ENCODE measurements at places on chromosomes 2 and 18.

- DNase-seq, result no peak
These were observed 39.1 kb upstream of the B3GNT7 start for GRCh38 chr2:231356466-231356844.

DNA sequence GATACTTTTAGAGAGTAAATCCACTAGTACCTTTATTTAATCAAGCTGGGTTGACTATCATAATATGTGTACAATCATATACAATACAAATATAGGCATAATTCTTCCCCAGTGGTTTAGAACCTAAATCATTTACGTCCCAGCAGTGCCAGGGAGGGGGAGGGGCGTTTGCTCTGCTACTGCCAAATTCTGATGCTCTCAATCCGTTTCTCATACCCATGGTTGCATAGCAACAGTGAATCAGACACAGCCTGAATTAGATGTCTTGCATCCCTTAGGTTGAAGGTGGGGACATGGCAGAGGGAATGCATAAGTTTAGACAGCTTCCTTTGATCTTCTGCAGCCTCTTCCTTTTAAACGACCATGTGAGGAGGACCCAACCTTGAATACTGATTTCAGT is 135.4 kb downstream of the ABCA12 start:
- DNase-seq, result no peak

- DNase-seq, result no peak
These were observed 149.7 kb upstream of the HS6ST1 start for GRCh38 chr2:128468186-128468920.

DNA sequence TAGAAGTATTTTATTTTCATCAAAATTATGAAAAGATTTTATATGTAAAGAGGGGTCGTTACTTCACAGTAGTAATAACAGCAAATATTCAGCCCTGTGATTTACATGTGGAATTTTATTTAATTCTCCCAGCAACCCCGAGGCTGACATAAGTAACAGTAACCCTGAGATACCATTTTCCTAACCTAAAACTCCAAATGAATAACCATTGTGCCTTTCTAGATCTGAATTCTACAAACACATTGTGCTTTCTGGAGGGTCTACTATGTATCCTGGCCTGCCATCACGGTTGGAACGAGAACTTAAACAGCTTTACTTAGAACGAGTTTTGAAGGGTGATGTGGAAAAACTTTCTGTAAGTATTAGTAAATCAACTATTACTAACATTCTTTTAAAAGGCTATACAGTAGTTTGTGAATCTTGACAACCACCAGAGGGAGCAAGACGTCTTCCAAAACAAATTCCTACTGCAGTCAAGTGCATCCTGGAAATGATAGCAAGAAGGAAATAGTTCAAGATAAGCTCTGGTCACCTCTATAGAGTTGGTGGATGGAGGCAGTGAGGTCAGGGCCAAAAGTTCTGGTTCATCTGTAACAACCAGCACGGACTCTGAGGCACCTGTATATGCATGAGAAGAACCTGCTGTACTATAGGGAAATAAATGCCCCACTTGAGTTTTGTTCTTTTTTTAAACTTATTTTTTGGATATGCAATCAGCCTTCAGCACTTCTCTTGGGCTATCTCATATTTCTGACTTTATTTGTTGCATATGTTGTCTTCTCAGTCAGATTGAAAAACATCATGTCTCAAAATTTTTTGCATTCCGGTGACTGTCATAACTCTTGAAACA is 37.4 kb downstream of the ACTR2 start:
- DNase-seq, result peak; percentile 47

- no peak for DNase-seq
These were observed 7.1 kb upstream of the ADD2 start for GRCh38 chr2:70775141-70775540.

GRCh38 chr2:176581557-176582165 is 312.4 kb downstream of the MTX2 start:
- DNase-seq, result no peak

GRCh38 chr18:67794521-67794920 is 278.0 kb upstream of the DSEL start:
- DNase-seq, result no peak

DNA sequence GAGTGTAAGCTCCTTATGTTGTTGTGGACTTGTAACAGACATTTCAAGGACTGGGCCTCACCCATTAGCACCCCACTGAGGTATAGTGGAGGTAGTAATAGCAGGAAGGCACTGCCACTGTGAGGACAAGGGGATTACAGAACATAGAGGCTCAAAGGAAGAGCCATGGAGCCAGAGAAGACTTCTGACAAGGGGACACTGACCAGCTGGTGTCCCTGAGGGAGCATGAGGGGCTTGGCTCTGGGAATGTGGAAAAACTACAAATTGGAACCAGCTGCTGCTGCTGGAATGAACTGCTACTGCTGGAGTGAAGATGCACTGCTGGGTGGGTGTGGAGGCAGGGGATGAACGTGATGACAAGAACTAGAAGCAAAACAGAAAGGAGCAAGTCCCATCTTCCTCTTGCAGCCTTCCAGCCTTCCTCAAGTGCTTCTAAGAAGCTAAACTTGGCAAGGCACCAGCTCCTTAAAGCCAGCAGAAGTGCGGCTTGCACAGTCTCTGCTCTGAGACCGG is 167.3 kb upstream of the NOSTRIN start:
- DNase-seq, result no peak

GRCh38 chr2:120642646-120643045 is 93.0 kb upstream of the GLI2 start:
- DNase-seq, result no peak

DNA sequence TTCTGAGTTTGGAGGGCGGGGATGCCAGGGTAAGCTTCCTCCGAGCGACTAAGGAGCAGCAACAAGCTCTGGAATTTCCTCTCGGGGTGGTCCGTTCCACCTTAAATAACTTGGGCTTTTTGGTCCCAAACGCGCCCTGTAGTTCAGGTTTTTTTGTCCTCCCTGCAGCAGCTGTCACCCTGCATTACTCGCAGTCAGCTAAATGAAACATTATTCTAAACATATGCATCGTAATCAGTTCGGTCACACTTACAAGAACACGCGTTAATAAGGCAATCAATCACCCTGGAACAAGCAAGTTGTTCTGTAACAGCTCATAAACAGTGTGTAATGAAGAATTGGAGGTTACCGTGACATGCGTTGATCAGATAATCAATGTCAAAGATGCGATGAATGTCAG is 8.3 kb downstream of the EVX2 start:
- no peak for DNase-seq

DNA sequence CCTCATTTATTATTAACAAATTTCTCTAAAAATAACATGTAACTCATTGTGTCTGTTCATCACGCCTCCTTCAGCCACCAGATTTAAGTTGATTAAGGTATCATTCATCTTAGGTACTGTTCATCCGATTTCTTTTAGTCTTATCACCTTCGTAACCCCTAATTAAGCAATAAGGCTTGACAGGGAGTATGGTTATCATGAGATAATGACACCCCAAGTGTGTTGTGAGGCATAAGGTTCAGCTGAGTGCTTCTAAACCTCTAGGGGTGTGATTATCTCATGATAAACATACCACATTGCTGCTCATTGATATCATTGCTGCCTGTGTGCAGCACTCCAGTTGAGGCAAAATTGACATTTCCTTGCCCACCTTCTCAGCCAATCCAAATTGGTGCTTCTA is 158.9 kb upstream of the BOD1L2 start:
- DNase-seq, result no peak

DNA sequence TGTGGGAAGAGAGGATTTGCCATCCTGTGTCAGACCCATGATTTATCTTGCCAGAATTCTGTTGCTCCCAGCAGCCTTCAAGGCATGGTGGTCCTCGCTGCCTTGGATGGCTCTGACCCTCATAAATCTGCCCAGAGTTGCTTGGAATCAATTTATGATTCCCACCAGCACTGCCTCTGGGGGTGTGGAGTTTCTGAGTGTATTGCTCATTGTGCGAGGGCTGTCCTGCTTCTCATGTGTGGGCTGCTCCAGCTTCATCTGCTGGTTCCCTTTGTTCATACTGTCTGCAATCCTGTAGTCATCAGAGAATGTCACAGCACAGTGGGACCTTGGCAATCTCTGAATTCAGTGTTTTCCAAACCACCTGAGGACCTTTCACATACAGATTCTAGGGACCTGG is 139.8 kb downstream of the CLIP4 start:
- no peak for DNase-seq

DNA sequence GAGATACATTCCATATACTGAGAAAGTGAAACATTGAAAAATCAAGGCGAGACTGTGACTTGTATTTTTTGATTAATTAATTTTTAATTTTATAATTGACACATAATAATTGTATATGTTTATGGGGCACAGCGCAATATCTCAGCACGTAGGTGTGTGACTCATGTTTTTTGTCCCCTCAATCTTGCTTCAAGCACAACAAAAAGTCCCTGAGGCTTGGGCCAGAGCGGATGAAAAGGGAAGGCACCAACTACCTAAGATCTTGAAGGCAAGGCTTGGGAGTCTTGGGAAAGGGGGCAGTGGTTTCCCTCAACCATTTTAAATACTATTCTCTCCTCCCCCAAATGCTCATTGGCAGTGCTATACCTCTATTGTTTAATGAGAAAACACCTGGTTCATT is 9.9 kb downstream of the SGPP2 start:
- no peak for DNase-seq

- DNase-seq, result no peak
These were observed 65.4 kb downstream of the AAK1 start for GRCh38 chr2:69578198-69578540.

GRCh38 chr2:233690444-233690843 is 2.2 kb upstream of the UGT1A6 start:
- DNase-seq, result no peak

- no peak for DNase-seq
These were observed 47.0 kb downstream of the CAB39 start for GRCh38 chr2:230759481-230760167.

DNA sequence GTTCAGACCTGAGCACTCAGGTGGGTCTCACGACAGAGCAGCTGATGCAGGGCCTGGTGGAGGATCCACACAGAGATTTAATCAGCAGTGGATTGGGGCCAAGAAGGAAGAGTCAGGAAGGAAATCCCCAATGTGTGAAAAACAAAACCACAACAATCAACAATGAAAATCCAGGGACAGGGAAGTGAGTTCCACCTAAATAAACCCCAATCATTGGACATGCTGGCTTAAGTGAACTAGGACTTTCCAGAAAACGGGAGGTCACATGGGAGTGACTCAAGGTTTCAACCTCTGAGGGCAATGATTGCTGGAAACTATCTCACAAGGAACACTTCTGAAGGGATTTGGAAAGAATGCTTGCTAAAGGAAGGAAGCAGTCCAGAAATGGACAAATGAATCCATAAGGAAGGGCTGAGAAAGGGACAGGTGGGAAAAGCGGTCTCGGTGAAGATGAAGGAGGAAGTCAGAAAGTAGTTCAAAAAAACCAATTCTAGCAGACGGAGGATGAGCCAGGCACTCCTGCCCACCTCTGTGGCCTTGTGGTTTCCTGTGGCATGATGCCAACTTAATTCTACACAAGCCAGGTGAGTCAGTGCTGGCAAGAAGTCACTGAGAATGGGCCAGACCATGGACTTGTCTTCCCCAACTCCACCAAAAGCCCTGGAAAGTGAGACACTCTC is 15.4 kb upstream of the XDH start:
- DNase-seq, result no peak

GRCh38 chr2:193276560-193276959 is 1081.8 kb upstream of the TMEFF2 start:
- no peak for DNase-seq

DNA sequence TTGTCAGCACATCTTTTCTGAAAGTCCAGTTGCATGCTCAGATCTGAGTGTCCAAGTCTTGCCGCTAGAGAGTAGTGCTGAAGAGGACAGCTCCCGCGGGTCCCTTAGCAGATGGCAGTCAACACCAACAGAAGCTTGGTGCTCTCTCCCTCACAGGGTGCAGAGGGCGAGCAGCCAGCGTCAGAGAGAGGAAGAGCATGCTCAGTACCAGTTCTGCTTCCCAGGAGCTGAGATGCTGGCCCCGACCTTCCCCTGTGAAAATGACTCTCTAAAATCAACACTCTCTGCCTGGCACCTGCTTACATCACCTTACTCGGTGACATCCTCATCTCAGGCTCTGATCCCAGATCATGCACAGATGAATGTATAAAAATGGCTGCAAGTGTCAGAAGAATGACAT is 86.0 kb upstream of the TWIST2 start:
- DNase-seq, result no peak

- no peak for DNase-seq
These were observed 96.9 kb upstream of the ZNF236 start for GRCh38 chr18:76725445-76725844.

DNA sequence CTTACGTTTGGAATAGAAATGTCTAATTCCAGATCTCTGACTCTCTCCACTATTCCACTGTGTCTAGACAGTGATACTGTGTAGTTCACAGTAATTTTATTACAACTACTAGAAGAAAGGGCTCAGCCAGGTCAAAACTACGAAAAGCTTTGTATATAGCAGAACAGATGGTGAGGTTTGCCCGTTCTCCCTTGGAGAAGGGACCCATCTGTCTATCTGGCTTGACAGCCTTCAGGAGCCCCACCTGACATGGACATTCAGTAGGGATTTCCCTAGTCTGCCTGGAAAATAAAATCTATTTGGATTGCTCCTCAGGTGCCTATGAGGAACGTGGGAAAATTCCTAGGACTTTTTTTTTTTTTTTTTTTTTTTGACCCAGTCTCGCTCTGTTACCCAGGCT is 435.4 kb downstream of the NRXN1 start:
- DNase-seq, result no peak

- no peak for DNase-seq
These were observed 43.0 kb downstream of the GRHL1 start for GRCh38 chr2:9994462-9994861.

DNA sequence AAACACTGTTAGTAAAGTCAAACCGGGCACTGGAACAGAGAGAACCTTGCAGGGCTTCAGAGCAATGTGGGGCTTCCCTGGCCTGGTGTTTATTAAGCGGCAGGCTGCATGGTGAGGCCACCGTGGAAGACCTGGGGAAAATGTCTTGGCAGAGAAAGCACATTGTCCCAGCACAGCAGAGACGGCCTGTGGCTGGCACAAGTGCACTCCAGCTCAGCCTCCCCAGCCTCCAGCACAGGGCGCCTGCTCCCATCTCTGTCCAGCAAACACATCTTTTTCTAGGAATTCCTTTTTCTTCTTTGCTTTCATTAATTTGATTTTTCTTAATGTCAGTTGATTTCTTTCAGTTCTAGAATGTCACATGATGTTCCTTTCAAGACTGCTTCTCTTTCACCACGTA is 138.2 kb upstream of the NFATC1 start:
- DNase-seq, result no peak

DNA sequence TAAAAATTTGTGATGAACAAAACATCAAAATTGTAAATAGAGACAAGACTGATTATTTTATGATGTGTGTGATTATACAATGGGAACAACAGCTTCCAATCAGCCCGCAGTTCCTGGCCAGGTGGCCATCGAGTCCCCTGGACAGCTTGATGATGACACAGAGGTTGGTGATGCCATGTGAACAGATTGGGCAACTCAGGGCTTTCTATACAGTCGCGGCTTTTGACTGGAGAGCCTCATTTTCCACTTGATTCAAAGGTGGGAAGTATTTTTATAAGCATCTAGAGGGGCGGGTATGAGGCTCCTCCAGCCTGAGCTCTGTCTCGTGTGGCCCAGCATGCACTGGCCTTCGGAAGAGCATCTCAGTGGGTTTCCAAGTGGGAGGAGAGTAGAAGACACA is 14.9 kb upstream of the HPCAL1 start:
- no peak for DNase-seq

Measured in iPS DF 6.9 (cell line).